ENCODE measurements at places on chromosomes 4 and X.

DNA sequence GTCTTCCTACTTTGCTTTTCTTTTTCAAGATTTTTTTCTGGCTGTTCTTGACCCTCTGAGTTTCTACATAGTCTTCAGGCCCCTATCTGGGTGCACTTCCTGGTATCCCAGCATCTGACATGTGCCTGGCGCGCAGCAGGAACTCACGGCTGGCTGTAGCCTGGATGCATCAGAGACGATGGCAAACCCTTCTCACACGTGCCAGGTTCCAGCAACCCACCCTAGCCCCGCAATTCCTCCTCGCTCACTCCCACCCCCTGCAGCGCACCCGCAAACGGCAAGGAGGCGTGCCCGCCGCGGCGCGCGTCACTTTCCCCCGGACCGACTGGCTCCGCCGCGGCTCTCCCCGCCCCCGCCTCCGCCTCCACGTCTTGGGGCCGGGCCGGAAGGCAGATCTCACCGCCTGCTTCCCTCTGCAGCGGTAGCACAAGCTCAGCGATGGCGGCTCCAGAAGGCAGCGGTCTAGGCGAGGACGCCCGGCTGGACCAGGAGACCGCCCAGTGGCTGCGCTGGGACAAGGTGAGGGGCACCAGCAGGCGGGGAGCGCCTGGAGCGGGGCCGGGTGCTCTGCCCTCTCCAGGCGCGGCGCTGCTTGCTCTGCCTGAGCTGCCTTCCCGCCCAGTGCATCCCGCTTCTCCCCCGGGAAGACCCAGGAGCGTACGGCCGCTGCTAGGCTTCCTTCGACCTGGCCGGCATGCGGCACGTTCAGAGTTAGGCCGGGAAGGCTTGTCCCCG lies at the start of gene PGM2:
Gene PGM2 (plus strand): TSS at position 392 of the 735 bp plus-strand sequence. CDS start 47 bp downstream, at position 439.
- DNase-seq = peak; percentile 93

GRCh38 chr4:10951306-10951705 lies 266.7 kb upstream of the CLNK start:
- no peak for DNase-seq

- no peak for DNase-seq
Observed at GRCh38 chr4:140090215-140090731, 63.7 kb downstream of the MAML3 start.

- DNase-seq = no peak
Observed at GRCh38 chr4:16264798-16265197, 38.5 kb upstream of the TAPT1 start.

DNA sequence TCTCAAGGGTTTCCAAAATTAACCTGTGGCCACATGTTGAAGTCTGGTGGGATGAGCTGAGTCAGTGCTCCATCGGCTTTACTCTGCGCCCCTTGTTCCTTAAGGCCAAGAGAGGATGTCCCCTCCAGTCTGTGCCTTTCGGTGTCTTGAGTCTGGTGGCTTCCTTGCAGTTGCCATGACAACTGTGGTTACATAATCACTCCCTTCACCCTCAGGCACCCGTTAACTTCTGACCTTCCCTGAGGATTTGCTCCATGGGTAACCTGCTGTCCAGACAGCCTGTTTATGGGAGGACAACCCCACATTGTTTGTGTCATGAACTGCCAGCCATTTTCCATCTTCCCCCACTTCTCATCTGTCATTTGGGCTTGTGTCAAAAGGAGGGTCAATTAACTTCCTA lies 401.1 kb upstream of the LCORL start:
- DNase-seq = no peak

DNA sequence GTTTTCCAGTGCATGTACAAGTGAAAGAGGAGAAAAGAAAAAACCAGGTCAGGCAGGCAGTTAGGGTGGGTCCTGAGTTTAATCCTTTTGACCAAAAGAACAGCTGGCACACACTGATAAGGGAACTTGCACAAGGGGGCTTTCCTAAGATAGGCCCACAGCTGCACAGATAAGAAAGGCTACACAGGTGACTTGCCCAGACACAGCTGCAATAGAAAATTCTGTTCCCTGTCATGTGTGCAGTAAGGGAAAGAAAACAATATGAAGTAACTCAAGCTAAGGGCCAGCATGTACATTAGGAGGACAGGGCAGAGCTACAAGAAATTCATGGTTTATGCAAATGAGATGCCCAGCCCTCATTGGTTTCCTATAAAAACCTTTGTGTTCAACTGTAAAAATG lies 32.9 kb downstream of the LUZP4 start:
- no peak for DNase-seq

DNA sequence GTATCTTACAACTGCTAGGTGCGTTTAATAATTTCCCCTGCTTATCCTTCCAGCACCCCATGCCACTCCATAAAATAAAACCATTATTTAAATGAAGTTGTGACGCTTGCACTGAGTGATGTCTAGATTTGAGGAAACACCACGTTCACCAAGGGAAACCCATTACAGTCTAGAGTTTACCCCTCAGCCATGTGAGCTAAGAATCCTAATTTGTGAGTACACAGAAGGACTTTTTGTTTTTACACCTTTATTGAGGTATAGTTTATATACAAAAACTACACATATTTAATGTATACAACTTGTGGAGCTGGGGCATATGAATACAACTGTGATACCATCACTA lies 326.8 kb downstream of the RAPGEF2 start:
- DNase-seq = no peak

DNA sequence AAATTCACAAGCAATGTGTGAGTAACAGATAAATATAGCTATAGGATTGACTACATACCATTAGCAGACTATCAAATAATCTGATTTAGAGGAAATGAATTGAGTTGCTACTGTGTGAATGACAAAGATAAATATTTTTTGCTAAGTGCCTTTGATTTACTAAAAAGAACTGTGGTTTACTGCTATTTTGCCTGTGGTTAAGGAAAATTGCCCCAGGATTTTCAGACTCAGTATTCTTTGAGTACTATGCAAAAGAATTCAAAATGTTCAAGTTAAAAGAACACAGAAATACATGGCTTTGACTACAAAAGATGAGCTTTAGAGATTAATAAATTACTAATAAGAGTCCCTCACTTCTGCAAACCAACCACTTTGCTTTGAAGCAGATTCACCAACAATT lies 853.8 kb downstream of the ADGRL3 start:
- DNase-seq = no peak

DNA sequence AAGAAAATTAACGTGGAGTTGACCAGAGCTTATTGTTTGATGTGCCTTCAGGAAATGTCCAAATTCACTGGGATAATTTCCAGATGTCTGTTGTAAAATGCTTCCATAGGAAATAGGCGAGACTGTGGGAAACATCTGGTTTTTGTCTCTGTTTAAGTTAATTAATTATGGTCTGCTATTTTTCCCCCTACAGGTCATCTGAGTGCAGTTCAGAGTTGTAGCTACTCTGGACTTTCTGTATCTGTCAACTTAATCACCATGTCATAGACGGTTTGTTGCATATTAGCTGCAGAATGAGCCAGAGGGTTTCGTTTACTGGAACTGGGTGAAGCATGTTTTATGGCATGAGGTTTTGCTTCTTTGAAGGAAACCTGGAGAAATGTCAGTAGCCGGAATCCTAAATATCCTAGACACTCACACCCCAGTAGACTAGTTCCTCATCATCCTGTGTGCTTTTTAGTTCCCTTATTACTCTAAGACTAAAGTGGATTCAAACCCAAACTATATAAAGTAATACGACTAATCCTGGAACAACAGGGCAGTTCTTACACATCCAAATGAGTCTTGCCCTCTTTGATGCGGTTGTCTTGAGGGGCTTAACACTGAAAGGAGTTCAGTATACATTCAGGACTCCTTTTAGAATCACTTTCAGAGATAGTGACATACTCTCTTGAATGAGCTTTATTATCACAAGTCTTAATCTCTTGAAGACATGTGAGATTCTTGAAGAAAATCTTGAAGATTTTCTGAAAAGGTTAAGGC lies 62.5 kb downstream of the PPEF1 start:
- no peak for DNase-seq

DNA sequence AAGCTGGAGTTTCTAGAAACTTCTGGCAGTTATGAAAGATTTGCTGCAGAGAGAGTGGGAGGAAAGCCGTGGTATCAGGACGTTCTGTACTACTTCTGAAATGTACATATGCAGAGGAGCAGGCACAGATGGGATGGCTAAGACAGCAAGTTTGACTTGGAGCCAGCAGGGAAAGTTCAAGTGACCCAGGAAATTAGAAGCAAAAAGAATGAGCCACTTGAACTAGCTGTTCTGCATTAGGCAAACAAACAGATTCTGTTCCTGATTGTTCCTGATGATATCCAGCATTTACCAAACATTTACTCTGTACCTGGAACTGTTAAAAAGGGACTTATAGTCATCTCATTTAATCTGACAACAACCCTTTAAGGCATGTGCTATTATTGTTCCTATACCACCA lies 41.4 kb upstream of the CXCL13 start:
- no peak for DNase-seq

GRCh38 chr4:182585321-182585720 lies 331.9 kb downstream of the DCTD start:
- DNase-seq = no peak

DNA sequence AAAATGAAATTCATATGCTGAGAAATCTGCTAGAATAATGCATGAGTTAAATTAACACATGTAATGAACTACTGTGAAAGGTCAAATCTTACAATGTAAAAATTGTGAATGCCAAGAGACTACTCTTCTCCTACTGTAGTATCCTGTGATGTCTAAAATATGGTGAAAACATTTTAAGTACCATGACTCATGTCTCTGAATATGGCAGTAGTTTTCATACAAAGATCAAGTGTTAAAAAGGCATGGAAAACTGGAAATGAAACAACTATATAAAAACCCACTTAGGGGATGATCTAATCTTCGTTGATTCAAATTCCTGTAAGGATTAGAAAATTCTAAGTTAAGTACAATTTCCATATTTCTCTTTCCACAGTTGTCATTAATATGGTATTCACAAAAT lies 221.3 kb downstream of the PPP3CA start:
- DNase-seq = no peak

- DNase-seq = no peak
Observed at GRCh38 chr4:159355466-159355865, 252.6 kb downstream of the RAPGEF2 start.

DNA sequence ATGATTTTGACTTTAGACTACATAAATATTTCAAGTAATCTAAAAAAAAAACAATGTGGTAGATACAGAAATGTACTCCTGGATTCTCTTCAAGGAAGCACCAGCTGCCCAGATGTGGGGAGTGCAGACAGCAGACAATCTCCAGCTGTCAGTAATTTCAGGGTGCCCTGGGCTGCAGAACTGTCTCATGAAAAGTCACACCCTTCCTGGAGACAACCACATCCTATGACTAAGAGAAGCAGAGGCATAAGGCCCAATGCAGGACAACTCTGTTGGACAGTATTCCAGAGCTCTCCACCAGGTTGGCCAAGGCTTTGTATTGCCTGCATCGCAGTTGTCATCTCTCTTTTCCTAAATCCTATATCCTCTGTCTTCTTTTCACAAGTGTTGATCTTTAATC lies 34.4 kb upstream of the BLTP1 start:
- no peak for DNase-seq

DNA sequence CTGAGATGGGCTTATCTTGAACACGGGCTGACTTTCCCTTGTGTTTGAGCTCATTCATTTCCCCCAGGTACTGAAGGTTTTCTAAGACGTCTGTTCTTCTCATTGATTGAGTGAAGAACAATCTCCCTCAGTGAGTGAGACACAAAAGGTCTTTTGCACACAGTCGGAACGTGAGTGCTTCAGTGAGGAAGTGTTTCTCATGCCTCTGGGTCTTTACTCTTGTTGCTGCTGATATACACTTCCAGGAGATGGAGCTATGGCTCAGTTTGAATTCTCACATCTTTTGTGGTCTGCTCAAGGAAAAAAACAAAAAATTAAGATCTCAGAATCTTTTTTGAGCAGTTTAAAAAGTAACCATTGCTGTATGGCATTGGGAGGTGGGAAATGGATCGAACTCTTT lies 981.9 kb upstream of the TENM3 start:
- no peak for DNase-seq

GRCh38 chrX:10011991-10012390 lies 44.8 kb downstream of the CLDN34 start:
- DNase-seq = peak; percentile 13

GRCh38 chr4:153143527-153144348 lies 60.5 kb upstream of the TRIM2 start:
- DNase-seq = no peak

DNA sequence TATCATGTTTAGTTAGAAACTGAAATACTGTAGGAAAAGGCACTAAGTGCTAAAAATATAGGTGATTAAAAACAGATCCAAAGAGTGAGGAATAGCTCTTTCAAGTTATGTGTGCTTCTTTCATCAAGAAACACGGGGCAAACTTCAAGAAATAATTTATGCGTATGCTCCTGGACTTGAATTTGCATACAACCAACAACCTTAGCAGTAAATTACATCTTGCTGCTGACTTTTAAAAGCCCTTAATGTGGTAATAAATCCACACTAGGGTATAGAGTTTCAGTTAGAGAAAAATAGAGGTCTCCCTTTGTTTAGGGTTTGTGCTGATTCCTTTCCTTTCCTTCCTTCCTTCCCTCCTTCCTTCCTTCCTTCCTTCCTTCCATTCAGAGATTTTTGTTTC lies 94.5 kb upstream of the GC start:
- DNase-seq = no peak

DNA sequence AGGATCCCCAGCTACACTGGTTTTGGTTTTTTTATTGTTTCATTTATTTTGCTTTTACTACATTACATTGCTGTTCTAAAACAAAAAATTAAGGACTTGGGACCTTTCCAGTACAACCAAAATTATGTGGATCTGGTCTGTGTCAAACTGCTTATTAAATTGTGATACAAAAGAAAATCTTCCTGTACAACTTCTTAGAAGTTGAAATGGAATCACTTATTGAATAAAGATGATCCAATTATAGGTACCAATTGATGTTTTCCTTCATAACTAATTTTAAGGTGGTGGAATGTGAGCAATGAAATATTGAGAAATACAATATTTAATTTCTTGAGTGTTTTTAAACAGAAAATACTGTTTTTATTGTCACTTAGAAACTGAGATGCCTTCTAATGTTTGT lies 67.3 kb downstream of the C4orf46 start:
- DNase-seq = no peak

DNA sequence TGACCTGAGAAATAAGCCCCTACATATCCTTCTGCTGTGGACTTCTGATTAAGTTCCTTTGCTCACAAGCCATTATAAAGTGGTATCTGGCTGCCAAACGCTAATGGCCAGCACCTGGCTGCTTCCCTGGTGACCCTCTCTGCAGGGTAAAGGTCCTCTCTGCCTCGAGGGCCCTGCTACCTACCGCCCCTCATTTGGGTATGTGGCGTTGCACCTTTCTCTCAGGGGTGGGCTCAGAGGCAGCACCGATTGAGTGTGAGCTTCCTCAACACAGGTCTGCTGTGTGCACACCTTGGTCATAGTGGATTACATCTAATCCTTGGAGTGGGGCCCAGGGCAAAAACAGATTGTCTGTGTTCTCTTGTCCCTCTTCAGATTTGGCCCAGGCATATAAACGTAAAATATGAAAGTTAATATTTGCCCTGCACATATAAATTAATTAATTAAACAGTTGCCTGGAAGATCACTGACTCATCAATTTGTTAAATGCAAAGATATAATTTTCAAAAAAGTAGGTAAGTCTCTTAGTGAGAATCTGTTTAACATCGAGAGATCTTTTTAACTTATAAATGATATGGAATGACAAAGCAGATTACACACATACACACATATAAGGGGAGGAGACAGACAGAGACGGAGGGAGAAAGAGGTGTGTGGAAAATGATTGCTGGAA lies 174.5 kb upstream of the SMIM31 start:
- DNase-seq = no peak

- DNase-seq = no peak
Observed at GRCh38 chr4:102478186-102478585, 23.0 kb upstream of the NFKB1 start.

All from stimulated activated naive CD8-positive, alpha-beta T cell treated with anti-CD3 and anti-CD28 coated beads, Interleukin-15, Interleukin-2, amounts not matched to agents 100 U/mL and 50 U/mL, for 24 hours (primary cell).